Fibroblast of skin of scalp (primary cell): ENCODE measurements at places on chromosomes 4 and X.

GRCh38 chr4:38943343-38943742, 75.7 kb downstream of the FAM114A1 start:
- no peak for DNase-seq

GRCh38 chr4:71267244-71267643, 71.6 kb upstream of the SLC4A4 start:
- DNase-seq: no peak

DNA sequence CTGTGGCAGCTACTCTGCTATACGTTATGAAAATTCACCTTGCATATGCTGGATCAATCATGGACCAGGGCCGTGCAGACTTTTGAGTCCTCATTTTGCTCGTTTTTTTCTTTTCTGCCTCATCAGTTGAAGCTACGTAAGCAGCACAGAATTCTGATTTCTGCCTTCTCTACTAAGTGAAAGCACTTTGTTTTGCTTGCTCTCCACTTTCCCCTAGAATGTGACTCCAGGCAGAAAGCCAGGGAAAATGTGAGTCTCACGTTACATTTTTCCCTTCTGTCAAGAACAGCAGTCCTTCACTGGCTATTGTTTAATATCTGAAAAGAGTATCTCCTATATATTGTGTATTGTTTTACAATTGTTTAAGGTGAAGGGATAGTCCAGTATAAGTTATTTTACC, 1840.1 kb downstream of the PCDH7 start:
- peak; percentile 51 for DNase-seq

DNA sequence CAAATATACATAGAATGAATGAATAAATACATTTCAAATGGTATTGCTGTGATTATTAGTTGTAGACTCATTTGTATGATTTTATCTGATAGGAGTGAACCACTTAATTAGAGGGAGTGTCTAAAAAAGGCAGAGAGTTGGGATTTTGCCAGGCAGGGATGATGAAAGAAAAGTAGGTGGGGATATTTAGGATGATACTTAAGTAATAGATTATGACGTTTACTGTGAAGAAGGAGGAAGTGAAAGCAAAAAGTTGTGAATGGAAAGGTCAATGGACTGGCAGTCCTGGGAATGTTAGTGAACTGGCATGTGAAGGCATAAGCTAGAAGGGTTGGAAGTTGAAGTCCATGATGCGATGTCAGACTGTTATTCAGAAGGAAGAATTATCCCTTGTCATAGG, 917.1 kb downstream of the RAPGEF2 start:
- no peak for DNase-seq

GRCh38 chrX:69028006-69028760, 137.1 kb downstream of the PJA1 start:
- no peak for DNase-seq

DNA sequence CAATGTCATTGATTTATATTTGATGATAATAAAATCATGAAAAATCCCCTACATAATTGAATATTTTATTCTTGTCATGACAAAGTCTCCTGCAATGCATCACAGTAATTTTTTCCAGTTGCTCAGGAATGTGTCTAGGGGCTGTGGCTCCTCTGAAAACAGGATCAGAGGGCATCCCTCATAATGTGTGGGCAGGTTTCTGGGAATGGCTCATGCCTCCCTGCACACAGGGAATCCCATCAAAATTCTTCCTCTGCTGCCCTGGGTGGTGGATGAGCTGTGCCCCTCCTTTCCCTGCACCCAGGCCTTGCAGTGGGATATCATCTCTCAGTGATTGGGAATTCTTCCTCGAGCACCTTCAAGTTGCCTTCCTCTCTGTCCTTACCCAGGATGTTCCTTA, 20.4 kb upstream of the PUDP start:
- peak; percentile 22 for DNase-seq

DNA sequence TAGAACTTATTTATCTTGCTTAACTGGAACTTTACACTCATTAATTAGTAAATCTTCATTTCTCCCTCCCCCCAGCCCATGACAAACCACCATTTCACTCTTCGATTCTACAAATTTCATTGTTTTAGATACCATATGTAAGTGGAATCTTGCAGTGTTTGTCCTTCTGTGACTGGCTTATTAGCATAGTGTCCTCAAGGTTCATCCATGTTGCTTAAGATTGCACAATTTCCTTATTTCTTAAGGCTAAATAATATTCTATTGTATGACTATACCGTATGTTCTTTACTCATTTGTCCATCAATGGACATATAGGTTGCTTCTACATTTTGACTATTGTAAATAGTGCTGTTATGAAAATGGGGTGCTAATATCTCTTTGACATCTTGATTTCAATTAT, 24.5 kb upstream of the RNF212 start:
- DNase-seq: no peak

GRCh38 chr4:152352622-152353116, 183.2 kb downstream of the FBXW7 start:
- DNase-seq: peak; percentile 96

GRCh38 chr4:126482311-126482710, 1150.4 kb upstream of the INTU start:
- no peak for DNase-seq

DNA sequence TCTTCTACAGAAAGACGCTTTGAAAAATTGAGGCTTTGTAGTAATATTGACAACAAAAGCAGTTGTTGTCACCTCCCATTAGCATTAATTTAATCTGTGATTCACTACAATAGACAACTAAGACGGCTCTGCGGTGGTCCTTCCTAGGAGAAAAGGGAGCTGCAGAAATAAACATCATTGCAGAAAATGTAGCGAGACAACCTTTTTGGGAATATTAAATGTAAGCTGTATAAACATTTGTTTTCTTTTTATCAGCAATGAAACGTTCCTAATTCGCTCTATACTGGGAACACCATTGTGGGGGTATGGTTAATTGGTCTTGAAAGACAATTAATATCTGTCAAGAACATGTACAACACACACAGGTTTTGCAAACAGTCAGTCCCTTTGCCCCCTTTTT, 583.3 kb upstream of the TENM3 start:
- no peak for DNase-seq

- peak; percentile 33 for DNase-seq
Measured at GRCh38 chrX:16386126-16386525, 218.8 kb downstream of the MAGEB17 start.

DNA sequence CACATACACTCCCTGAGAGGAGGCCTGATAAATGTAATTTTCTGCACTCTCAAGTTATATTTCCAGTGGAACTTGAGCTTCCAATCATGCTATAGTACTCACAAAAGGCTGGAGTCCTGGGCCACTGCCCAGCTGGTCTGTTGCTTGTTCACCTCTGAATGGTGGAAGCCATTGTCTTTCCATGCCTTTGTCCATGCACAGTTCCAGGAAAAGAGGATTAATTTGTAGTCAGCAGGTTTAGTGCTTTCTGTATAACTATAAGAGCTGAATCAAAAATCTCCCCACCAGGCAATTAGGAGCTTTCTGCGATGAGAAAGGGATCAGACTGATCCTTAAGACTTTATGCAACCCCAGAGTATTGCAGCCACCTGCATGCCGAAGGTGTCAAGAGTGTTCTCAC, 195.4 kb upstream of the PGRMC2 start:
- DNase-seq: no peak

- DNase-seq: no peak
Measured at GRCh38 chr4:136650541-136651277, 881.6 kb downstream of the PCDH18 start.
